ENCODE measurements at places on chromosomes 2 and 18.

DNA sequence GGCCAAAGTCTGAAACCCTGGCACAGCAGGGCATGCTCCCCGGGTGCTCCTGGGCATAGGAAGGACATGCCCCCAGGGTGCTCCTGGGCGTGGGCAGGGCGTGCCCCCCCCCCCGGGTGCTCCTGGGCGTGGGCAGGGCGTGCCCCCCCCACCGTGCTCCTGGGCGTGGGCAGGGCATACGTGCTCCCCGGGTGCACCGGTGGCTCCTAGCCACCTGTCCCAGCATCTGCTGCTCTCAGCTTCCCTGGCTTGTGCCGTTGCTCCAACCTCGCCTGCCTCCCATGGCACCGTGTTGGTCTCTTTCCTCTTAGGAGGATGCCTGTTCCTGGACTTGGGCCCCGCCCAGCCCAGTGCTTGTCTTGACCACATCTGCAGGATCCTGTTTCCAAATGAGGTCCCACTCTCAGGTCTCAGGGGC, 95.6 kb upstream of the CTDP1 start:
- no peak for DNase-seq

- no peak for DNase-seq
These were observed at the start of gene FNDC4 for GRCh38 chr2:27494944-27495554. Gene FNDC4 (minus strand): TSS chr2:27495200. CDS start chr2:27494679, 521 bp downstream.

GRCh38 chr18:45774065-45774521, 50.1 kb downstream of the SLC14A1 start:
- DNase-seq = no peak

DNA sequence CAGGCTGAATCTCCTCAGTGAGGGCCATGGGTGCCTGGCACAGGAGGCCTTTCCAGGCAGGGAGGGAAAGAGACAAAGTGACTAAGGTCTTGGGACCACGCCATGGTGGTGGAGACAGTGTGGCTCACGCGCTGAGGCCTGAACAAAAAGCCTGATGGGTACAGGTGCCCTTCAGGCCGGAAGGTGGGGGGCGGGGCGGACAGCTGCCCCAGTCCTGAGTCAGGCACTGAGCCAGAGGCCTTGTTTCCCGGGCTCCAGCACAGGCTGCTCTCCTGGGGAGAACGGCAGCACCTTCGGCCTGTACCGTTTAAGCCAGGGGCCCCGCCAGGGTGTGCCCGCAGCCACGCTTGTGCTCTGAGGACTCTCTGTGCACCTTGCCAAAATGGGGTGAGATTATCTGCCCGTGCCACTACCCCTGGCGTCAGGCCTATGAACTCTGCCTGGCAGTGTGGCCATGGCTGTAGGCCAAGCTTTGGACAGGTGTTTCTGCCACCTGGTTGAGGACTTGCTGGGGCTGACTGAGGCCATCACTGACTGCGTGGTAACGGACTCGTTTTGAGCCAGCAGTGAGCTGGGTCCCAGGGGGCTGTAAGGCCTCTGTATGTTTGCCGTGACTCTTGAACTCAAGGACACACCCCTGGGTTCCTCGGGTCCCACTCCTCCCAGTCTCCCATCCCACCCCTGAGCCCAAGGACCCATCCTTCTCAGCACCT, 31.7 kb upstream of the DNMT3A start:
- no peak for DNase-seq

GRCh38 chr2:26421961-26422360, 20.2 kb downstream of the DRC1 start:
- no peak for DNase-seq

GRCh38 chr2:11343650-11344341, 640 bp downstream of the ROCK2 start:
- DNase-seq = peak; percentile 10

DNA sequence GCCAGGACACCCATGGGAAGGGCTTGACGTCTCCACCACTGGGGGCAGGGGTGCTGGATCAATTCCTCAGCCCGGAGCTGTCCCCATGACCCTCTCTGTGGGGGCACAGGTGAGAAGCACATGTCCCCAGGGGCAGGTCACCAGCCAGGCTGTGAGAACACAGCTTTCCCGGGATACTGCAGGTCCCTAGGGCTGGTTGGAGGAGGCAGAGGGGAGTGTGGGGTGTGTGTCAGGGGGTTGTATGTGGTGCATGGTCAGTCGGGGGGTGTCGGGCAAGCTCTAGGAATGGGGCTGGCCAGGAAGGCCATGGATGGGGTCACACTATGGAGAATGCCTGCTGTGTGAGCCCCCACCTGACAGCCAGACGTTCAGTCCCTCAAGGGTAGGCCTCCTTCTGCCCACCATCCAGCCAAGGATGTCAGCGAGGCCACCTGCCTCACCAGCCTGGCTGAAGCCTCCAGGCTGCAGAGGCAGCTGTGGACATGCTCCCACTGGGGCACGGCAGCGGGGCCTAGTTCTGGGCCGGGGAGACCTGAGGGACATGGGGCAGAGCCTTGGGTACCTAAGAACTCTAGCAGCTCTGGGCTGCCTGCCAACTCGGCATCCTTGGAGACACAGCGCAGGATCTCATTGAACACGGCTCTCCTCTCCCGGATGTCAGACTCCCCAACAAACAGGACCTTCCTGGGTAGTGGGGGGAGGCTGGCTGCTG, 10.3 kb downstream of the HS1BP3 start:
- DNase-seq = no peak

GRCh38 chr2:30259827-30260679, 28.7 kb downstream of the LBH start:
- no peak for DNase-seq

- peak; percentile 69 for DNase-seq
These were observed 3.1 kb downstream of the BCL11A start for GRCh38 chr2:60550178-60550983.

- DNase-seq = peak; percentile 50
These were observed 8.6 kb downstream of the HS1BP3 start for GRCh38 chr2:20642055-20642971.

- no peak for DNase-seq
These were observed 2.3 kb upstream of the GTF3C3 start for GRCh38 chr2:196801674-196802261.

GRCh38 chr2:236954641-236955040, 131.0 kb upstream of the COPS8 start:
- no peak for DNase-seq

DNA sequence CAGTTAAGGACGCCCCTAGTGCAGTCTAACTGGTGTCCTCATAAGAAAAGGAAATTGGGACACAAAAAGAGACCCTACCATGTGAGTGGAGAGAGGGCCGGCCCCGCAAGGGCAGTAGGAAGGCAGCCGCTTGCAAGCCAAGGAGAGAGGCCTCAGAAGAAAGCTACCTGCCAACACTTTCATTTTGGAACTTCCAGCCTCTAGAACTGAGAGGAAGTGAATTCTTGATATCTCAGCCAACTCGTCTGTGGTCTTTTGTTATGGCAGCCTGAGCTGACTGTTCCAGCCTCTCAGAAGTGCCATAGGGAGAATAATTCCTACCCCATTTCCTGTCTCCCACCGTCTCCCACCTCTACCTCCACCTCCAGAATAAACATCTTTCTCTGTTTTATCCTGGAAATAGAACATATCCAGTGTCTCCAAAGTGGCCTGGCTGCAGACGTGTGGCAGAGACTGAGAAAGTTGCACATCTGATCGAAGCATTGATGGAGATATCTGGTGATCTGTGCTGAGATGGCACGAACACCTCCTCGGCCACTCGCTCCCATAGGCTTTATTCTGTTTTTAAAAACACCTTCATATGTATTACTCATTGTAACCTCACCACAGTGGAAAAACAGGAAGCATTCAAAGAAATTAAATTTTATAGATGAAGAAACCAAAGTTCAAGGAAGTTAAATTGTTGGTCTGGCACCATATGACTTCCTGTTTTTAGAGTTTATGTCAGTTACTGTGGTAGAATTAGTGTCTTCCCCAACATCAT, 39.5 kb upstream of the MARCO start:
- DNase-seq = no peak

DNA sequence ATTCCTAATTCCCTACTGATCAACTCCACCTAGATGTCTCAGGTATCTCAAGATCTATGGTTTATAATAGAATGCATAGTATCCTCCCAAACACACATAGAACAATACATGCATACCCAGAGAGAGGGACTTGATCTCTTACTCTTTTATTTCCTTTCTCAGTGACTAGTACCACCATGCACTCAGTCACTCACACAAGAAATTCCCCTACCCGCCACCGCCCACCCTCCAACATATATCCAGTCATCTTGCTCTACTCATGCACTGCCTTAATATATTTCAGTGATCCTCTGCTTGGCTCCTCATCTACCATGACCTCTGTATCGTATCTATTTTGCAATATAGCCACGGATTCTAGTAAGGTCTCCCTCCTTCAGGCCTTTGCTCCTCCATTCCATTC, 996.9 kb downstream of the LRP1B start:
- no peak for DNase-seq

- peak; percentile 52 for DNase-seq
These were observed 1.4 kb upstream of the PLCL1 start for GRCh38 chr2:197803033-197803444.

DNA sequence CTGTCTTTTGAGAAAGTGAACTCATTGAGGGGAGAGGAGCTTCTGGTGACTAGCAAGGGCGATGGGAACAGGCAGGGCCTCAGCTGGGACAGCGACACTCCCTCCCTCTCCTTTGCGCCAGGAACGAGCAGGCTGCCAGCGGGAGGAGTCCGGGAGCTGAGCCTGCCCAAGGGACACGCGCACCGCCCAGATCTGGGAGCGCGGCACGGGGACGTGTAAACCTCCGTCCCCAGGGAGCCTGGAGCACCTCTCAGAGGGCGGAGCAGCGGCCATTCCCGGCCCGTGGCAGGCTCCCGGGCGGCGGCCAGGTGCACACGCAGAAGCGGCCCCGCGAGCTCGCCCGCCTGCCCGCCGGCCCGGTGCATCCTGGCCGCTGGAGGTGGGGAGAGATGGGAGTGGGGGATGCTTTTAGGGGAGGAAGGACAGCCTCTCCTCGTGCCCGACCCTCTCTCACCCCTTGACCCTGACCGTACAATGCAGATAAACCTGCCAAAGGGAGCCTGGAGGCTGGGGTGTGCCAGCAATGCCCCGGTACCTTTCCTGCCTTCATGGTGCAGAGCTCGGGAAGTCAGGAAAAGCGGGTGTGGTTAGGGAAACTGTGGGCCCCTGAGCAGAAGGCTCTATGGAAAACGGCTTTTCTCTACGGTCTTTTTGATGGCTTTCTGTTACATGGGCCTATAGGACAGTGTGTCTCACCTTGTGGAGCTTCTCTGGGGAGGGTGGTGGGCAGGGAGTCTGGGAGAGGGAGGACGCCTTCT, 2.2 kb downstream of the AQP4 start:
- no peak for DNase-seq

DNA sequence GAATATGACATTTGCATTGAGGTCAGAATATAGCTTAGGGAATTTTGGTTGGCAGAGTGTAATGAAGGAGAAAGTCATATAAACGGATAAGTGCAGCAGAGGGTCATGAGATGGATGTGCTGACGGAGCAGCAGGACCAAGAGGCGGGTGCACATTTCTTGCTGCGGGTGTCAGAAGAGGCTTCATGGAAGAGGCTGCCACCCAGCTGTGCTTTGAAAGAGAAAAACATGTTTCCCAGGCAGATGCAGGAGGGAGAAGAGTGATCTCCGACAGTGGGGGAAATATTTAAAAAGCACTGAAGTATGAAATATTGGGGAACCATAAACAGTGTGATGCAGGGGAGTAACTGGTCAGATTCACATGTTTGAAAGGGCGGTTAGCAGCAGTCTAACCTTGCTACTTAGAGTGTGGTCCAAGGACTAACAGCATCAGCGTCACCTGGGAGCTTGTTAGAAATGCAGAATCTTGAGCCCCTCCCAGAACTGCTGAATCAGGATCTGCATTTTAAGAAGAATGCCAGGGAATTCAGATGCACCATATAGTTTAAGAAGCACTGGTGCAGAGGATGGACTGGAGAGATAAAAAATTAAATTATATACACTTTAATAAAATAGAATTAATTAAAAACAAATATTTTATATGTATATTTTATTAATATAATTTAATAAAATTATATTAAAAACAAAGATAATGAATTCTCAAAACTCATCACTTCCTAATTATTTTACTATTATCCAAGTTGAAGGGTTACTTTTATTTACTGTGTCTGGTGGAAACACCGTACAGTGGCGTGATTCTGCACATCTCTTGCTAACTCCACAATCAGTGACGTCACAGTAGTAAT, 36.1 kb upstream of the SCYGR1 start:
- DNase-seq = no peak

GRCh38 chr2:159262904-159263303, 23.6 kb downstream of the WDSUB1 start:
- no peak for DNase-seq

- DNase-seq = no peak
These were observed 85.3 kb downstream of the ZNF407 start for GRCh38 chr18:74682991-74683297.

GRCh38 chr2:112793449-112793978, 9.2 kb upstream of the IL1A start:
- DNase-seq = no peak

- no peak for DNase-seq
These were observed 21.7 kb downstream of the NR4A2 start for GRCh38 chr2:156310773-156311172.

- no peak for DNase-seq
These were observed 239.6 kb downstream of the MREG start for GRCh38 chr2:215773728-215774127.

GRCh38 chr2:64260817-64261216, 116.6 kb upstream of the PELI1 start:
- no peak for DNase-seq

DNA sequence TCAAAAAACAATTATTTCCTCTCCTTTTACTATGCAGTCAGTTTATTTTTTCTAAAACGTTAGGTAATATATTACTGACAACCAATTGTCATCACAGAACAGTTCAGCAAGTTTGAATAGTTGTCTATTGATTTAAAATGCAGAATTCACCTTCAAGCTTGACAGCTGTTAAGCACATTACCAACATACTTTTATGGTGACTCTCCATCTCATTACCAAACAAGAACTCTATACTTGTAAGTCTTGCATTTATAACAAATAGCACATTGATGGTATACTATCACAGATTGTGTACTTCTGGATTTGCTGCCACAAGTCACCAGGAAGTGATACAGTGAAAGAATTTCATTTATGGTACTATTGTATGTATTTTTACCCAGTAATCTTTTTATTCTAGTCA, 99.4 kb upstream of the PPP1CB start:
- no peak for DNase-seq

DNA sequence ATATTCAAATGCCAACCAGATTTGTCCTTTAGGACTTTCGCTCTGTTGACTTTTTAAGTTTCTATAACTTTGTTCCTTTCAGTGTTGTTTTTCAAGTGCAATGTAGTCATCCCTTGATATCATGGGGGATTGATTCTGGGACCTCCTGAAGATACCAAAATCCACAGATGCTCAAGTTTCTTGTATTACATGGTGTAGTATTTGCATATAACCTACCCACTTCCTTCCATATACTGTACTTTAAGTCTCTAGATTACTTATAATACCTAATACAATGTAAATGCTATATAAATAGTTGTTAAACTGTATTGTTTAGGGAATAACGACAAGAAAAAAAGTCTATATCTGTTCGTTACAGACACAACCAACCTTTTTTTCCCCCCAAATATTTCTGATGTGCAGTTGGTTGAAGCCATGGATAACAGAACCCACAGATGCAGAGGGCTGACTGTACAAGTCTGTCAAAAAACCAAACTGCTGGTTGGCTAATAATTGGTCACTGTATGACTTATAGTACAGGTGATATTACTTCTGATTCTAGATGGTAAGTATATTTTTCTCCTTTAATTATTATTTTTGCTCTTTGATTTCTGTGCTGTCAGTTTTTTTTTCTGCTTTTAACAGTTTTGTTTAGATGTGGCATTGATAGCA, 201.7 kb upstream of the STON1 start:
- no peak for DNase-seq
